Tibial artery (tissue), 4 donors: ENCODE measurements at places on chromosomes 2 and 18.

DNA sequence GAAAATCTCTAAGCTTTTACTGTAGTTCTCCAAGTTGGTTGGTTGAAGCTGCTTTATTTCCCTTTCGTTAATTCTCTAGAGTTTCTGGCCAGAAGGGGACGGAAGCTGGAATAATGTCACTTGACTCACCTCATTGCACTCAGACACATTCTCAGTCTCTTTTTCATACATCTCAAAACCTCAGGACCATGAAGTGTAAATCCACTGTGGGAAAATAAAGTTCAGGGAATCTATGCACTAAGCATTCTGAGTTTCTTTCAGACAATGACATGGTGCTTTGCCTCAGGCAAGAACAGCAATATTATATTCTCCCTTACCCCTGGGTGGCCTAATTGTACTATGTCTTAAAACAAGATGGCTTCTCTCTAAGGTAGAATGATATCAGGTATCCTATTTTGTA, 167.8 kb downstream of the PRPF40A start:
- DNase-seq = no peak

DNA sequence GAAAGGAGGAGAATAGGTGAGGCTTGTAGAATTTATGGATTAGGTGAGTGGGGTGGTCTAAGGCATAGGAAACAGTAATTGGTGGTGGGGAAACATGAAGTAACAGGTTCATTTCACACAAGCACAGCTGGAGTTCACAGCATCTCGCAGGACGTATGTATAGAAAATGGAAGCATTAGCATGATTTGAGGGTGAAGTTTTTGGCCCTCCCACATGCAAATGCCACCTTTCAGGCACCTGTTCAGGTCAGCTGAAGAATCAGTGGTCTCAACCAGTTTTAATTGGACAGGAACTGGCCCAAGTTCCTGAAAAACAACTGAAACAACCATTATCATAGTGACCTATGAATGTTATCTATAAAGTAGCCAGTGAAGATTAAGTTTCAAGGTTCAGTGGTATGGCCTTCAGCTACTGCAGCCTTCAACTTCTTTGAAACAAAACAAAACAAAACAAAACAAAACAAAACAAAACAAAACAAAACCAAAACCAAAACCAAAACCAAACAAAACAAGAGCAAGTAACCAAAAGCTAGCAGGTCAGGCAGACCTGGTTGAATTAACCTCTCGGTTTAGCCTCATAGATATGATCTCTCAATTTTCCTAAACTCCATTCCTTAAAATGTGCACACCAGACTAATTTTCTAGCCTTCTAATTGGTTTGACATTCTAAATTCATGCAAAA, 102.1 kb upstream of the SPHKAP start:
- no peak for DNase-seq

- no peak for DNase-seq
Measured at GRCh38 chr2:53217250-53217649, 550.4 kb upstream of the CHAC2 start.

DNA sequence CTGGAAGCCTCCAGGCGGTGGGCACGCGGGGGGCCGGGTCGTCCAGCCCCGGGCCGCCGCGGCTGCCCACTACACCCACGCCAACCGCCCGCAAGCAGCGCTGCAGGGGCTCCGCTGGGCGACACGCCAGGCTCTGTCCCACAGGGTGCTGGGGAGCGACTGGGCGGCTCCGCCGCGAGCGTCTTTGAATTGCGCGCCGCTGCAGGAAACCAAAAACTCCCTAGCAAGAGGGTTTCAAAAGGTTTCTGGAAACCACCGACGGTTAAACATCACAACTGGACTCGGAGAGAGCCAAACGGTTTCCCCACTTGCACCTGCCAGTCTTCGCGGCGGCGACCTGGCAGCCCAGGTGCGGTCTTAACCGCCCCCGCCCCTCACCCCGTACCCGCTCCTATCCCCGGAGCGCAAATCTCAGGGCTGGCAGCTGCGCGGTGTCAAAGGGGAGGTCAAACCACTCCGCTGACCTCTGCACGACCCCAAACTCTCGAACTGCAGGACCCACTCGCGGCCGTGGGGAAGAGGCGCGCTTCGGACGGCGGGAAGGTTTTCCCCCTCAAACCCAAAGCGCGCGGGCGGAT, 1.0 kb downstream of the CXCR4 start:
- no peak for DNase-seq

GRCh38 chr2:13193075-13193474, 476.3 kb downstream of the TRIB2 start:
- no peak for DNase-seq

DNA sequence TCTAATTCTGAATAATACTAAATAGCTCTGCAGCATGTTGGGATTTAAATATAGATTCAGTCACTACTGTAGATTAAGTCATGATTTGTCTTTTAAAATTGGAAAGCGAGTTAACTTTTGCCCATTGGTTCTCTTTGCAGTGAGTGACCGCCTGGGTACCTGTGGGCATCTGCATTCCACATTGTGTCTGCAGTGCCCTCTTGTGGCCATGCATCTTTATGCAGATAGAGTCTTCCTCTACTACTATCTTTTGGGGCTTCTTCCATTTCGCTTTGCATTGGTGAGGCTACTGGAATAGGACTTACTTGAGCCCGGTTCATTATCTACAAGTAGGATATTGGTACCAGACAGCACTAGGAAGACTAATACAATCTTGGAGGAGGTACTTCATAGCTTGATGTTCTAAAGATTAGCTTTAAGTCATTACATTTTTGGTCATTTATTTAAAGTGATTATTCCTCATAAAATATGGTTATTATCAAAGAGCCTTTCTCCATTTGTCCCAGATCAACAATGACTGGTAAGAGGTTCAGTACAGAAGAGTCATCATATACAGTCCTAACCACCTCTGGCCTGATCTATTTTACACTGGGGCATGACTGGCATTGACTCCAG, 203.0 kb downstream of the SOCS6 start:
- DNase-seq = no peak

DNA sequence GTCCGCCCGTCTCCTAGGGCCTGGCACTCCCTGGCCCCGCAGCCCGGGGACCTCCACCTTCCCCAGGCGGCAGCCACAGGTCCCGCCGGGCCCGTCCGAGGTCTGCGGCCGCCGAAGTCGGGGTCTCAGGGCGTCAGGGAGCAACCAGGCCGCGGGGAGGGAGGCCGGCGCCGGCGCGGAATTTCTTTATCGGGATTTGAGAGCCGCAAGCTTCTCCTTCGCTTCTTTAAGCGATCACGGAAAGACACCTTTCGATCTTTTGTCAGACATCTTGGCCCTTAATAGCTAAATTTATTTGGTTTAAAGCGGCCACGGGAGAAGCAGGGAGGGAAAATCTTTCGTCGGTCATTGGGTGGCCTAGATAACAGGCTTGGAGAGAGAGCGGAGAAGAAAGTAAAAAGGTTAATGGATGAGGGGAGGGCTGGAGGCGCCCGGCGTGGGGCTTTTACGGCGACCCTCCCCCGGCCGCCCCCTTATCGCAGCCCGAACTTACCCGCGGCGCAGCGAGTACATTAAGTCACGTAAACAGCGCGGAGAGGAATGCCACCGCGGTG, 4.3 kb upstream of the GATA6 start:
- DNase-seq = no peak

- DNase-seq = no peak
Measured at GRCh38 chr2:31163011-31163539, 24.8 kb upstream of the GALNT14 start.

GRCh38 chr2:118012778-118013177, 1.1 kb downstream of the CCDC93 start:
- no peak for DNase-seq

DNA sequence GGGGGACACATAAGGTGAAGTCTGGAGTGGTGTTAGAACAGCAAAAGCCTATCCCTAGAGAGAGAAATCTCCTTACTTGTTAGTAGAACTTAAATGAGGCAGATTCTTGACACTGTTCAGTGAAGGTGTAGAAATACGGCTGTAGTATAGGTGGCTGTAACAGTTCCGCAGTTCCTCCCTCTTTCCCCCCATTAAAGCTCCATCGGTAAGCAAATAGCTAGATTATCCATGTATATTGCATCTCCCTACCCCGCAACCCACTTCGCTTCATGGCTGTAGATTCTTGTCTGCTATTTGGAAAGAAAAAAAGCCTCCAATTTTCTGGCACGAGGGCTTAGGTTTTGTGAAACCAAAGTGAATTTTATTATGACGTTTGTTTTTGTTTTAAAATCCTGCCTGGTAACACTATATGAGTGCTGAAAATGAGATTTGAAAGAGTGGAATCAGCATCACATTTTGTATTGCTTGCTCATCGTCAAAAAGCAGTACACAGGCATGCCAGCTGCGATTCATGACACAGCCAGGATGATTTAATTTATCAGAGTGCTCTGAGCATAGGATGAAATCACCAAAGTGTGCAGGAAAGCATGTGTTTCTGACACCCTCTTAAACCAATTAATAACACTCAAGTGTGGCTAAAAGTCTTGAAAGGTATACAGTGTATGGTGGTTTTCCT, 1.4 kb downstream of the FAM171B start:
- no peak for DNase-seq

DNA sequence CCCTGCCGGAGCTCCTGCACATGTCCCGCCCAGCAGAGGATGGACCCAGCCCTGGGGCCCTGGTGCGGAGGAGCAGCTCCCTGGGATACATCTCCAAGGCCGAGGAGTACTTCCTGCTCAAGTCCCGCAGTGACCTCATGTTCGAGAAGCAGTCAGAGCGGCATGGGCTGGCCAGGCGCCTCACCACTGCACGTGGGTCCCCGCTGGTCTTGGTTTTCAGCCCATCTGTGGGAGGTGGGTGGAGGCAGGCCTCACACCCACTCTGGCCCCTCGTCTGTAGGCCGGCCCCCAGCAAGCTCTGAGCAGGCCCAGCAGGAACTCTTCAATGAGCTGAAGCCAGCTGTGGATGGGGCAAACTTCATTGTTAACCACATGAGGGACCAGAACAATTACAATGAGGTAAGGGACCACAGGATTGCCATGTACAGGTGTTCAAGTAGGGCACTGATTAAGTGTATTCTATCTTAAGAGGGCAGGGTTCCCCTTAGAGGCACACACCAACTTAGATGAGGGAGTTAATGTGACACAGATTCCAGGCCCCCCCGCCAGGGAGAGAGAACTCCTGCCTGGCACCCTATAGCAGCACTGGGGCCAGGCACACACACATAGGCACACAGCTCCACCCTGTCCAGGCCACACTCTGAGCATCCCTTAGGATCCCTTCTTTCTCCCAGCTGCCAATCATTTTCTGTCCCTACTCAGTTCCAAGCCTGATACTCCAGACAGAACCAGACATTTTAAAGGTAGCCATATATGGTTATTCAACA, 5.4 kb upstream of the CHRNG start:
- no peak for DNase-seq

DNA sequence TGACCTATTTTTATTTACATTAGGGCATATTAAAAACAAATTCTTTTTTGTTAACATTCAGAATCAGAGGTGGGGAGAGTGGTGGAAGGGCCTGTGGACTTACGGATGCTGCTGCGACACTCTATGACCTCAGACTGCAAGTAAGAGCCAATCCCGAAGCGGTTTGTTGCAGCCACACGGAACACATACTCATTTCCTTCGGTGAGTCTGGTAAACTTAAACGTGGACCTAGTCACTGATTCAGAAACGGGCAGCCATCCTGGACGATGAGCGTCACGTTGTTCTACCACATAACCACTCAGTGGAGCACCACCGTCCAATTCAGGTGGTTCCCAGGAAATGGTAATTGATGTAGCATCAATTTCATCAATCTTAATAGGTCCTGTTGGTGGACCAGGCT, 61.9 kb downstream of the PLEKHA3 start:
- DNase-seq = no peak

GRCh38 chr18:36665952-36666351, 162.8 kb downstream of the TPGS2 start:
- no peak for DNase-seq

GRCh38 chr2:237711458-237712150, 84.2 kb downstream of the LRRFIP1 start:
- no peak for DNase-seq

DNA sequence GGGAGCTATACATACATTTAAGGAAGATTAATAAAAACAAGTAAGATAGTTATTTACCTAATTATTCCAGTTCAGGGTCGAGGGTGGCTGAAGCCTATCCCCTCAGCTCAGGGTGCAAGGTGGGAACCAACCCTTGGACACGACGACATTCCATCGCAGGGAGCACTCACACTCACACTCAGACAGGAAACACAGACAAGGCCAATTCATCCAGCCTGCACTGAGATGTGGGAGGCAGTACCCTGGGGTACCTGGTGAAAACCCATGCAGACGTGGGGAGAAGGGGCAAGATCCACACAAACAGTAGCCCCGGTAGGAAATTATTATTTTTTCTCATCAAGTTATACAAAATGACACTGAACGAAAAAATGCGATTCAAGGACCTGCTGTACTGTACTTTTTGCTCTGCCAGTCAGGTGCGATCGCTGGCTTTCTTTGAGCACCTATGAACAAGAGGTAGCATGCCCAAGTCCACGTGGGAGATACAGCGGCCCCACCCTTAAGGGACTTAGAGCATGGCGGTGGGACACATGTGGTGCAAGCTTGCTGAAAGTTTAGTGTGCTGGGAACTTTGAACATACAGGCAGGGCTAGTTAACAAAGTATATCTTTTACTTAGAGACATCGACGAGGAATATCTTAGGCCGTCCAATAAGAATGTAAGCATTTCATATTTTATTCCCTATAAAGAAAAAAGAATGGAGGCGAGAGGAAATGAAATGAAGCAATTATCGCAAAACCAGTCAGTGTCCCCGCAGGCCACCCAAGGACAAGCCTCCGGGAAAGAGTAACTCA, 624 bp downstream of the METTL8 start:
- DNase-seq = no peak

GRCh38 chr18:64405161-64405560, 256.3 kb upstream of the LINC00305 start:
- no peak for DNase-seq

DNA sequence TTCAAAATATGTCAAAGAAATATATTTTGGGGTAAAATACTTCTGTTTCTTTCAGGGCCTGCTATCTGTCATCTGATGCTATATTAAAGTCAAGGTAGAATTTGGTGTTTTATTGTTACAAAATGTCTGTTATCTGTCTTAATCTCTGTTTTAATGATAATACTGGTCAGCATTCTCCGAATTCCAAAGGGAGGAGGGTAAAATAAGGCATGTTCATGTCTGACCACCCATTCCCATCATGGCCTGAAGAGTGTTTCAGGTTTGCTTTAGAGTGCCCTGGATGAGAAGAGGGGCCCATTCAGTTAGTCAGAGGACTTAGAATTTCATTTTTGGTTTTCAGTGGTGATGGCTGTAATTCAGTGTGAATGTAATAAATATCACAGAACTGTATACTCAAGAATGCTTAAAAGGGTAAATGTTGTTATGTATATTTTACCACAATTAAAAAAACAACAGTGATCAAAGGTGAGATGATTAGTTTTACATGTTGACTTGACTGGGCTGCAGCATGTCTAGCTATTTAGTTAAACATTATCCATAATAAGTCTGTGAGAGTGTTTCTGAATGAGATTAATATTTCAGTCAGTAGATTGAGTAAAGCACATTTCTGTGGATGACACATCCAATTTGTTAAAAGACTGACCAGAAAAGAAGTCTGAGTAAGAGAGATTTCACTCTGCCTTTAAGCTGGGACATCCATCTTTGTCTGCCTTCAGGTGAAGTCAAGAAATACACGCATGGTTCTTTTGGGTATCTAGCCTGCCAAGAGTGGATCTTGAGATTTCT, 467.9 kb upstream of the SYT4 start:
- DNase-seq = no peak
